ENCODE measurements at places on chromosomes 11 and 22.

- ATAC-seq, result no peak
These were observed 108.4 kb upstream of the SLC22A12 start for GRCh38 chr11:64482588-64482987.

DNA sequence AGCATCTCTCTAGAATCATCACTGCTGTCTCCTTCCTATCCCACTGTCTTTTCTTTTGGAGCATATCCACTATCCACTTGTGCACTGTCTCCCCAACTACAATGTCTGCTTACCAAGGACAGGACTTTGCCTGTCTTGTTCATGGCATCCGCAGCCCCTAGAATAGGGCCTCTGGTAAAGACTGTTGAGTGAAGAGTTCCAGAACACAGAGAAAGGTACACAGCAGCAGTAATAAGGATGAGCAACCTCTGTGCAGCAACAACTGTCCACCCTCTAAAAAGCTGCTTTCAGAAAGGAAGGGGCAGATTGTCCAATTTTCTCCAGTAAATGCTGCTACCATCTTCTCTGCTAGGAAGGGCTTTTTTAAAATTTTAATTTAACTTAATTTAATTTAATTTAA is 25.5 kb upstream of the BIRC3 start:
- ATAC-seq, result no peak

DNA sequence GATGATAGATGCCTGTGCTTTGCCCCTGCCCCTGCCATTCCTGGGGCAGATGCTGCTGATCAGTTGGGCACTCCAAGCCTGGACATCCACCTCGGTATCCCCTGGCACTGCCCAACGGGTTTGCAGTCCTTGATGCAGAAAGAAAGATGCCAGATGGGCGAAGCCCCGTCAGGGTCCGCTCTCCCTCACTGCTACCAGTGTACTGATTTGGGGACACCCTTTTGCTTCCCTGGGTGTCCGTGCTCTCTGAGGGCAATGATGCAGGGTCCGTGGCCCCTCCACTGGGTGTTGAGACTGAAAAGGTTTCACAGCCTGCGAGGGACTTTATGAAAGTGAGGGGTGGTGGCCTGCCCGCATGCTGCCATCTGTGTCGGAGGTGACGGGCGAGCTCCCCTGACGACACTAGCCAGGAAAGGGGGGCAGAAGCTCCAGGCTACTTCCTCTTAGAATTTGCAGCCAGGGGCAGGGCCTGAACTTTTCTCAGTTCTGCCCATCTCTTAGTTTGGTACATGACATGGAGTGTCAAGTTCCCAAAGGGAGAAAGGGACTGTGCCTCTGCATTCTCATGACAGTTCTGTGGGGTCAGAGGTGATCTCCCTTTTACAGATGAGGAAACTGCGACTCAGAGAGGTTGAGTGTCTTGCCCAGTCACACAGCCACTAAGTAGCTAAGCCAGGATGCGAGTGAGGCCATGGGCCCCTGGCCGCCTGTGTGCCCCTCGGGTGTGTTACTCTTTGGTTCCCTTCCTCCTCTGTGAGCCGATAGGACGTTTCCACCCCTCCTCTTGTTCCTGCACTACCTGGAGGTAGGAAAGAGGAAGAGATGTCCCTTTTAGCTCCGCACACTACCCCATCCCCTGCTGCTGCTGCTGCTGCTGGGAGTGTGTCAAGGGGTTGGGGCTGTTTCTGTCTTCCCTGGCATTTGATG is 96.6 kb downstream of the BCR start:
- no peak for ATAC-seq

GRCh38 chr11:96008161-96008720 is 84.3 kb upstream of the MTMR2 start:
- peak; percentile 34 for ATAC-seq

- ATAC-seq, result no peak
These were observed 433.4 kb downstream of the BRD1 start for GRCh38 chr22:49394116-49394785.

DNA sequence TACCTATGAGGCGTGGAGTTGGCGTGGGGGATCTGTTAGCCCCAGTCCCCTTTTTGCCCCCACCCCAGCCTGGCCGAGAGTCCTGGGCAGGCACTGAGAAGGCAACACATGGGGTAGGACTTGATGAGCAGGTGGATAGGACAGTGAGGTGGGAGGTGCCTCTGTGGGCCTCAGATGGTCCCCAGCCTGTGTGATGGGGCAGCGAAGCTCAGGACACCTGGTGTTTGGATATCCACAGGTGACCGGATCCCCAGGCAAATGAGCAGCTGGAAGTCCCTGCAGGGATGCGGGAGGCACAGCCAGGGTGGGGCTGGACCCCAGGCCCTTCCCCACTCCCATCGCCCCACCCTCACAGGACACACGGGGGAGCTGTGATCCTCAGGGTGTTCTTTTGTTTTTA is 9.7 kb downstream of the FBLN1 start:
- no peak for ATAC-seq

GRCh38 chr22:43823353-43823908 is 11.3 kb upstream of the EFCAB6 start:
- no peak for ATAC-seq

DNA sequence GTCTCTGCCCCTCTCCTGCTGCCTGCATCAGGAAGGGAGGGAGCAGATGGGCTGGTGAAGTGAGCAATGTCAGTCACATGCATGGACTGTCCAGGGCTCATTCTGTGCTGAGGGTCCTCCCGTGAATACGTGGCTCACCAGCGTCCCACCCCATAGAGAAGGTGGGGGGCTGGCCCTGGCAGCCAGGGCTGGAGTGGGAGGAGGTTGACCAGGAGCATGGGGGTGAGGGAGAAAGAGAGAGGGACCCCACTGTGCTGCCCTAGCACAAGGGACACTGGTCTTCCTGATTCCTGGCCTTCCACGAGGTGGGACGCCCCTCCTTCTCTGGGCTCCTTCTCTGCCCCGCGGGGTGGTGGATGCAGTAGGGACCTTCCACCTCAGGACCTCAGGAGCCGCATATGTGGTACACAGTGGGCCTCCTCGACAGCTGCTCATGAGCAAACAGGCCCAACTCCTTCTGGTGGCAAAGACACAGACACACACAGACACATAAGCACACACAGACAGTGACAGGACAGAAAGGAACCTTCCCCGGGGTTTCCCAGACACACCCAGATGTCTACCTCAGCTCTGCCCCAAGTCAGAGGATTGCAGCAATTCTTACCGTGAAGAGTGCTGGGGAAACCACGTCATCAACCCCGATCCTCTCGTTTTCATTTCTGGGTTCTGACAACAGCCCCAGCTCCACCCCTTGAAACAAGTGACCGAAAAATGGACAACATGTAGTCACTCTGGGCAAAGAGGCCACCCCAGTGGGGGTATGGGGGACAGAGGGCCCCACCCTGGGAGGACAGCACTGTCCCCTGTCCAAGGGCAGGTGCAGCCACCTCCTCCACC is 3.6 kb upstream of the APOBEC3A start:
- ATAC-seq, result no peak

DNA sequence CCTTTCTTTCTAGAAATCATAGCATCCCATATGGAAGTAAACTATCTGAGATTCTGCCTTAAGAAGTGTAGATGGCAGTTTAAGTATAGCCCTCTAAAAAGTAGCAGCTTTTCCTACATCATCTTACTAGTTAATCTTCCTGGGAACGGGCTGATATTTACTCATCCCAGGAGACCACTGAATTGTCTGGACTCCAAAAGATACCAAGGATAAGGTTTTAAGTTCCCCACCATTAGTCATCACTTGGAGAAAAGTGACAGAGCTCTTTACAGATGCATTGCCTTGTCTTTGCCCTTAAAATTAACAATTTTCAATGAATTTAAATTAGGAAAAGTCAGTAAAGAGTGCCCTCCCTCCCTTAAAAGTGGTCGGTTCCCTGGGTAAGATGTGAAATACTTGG is 129.5 kb downstream of the MAML2 start:
- ATAC-seq, result peak; percentile 66

DNA sequence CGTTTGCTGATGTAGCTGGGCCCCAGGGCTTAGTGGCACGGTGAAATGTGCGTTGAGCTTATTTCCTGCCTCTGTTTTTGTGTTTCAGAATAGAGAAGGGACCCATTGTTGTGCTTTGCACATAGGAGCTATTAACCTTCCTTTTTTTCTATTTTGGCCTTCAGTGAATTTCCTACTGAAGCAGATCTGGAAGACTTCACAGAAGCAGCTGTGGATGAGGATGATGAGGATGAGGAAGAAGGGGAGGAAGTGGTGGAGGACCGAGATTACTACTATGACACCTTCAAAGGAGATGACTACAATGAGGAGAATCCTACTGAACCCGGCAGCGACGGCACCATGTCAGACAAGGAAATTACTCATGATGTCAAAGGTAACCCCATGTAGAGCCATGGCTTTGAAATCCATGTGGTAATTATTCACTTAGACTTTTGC is 37.4 kb upstream of the ST14 start:
- no peak for ATAC-seq

DNA sequence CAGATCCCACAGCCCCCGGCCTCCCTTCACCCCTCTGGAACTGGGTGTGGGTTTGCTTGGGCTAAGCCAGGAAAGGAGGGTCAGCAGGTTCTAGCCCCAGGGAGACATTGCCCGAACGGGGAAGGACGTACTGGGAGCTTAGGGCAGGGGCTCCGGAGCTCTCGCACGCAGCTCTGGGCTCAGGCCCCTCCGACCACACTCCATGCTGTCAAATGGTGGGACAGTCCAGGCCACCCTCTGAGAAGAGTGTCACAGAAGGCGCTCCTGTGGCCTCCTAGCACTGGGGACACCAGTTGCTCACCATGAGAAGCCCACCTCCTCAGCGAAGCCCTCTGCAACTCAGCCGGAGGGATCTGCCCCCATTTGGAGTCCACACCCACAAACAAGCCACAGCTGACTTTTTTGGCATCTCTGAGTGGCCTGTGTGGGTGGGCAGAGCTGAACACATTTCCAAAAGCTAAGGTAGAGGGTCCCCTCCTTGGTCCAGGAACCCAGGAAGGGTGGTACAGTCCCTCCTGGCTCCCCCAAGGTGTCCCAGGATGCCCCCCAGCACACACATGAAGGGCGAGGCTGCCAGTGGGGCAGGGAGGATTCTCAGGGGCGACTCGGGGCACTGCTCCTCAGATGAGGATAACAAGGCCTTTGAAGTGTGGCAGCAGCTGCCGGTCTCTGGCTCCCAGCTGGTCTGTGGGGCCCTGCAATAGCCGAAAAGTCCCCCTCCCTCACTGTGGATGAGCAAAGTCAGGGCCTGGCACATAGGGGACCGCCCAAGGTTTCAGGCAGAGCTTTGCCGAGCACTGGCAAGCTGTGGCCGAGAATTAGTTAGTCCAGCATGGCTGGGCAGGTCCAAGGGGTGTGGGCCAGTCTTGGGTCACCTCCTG is 13.0 kb upstream of the TEF start:
- no peak for ATAC-seq

DNA sequence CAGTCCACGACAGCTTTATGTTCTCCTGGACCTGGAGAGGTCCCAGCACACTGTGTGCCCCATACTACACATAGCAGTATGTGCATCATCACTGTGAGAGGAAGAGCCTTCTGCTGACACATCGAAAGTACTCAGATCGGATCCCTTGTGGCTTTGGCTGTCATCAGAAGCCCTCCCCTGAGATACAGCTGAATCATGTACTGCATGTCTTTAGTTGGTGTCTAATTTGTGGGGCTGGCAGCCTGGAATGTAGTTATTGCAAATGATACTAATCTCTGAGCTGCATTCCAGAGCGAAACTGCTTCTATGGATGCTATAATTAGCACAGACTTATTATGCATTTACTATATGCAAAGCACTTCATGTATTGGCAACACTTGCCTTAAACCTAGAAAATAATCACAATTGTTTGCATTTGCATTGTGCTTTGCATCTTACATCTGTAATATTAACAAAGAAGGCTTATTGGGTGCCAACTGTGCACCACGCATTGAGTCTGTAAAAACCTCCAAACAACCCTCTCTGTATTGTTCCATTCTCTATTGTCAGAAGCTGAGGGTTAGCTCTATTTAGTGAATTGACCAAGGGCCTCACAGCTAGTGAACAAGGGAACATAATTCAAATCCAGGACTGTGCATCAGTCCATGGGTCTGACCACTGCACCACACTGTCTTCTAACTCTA is 89.2 kb upstream of the CRTAM start:
- peak; percentile 95 for ATAC-seq

All from SK-N-SH treated with all-trans-retinoic acid at 6 μM for 48 hours (cell line).